Substantia nigra (tissue), 51 donors: ENCODE measurements at places on chromosomes 12 and 14.

GRCh38 chr12:66947119-66947518 is 268.2 kb upstream of the GRIP1 start:
- no peak for DNase-seq

GRCh38 chr12:51669271-51669670 is 78.2 kb downstream of the SCN8A start:
- DNase-seq, result no peak

DNA sequence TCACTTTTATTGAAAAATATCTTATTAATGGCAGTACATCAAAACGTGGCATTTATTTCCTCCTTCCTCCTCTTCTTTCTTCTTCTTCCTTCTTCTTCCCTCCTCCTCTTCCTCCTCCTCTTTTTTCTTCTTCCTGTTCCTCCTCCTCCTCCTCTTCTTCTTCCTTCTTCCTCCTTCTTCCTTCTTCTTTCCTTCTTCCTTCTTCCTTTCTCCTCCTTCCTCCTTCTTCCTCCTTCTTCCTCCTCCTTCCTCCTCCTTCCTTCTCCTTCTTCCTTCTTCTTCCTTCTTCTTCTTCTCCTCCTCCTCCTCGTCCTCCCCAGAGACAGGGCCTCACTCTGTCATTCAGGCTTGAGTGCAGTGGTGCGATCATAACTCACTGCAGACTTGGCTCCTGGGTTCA is 457.2 kb downstream of the AEBP2 start:
- no peak for DNase-seq

DNA sequence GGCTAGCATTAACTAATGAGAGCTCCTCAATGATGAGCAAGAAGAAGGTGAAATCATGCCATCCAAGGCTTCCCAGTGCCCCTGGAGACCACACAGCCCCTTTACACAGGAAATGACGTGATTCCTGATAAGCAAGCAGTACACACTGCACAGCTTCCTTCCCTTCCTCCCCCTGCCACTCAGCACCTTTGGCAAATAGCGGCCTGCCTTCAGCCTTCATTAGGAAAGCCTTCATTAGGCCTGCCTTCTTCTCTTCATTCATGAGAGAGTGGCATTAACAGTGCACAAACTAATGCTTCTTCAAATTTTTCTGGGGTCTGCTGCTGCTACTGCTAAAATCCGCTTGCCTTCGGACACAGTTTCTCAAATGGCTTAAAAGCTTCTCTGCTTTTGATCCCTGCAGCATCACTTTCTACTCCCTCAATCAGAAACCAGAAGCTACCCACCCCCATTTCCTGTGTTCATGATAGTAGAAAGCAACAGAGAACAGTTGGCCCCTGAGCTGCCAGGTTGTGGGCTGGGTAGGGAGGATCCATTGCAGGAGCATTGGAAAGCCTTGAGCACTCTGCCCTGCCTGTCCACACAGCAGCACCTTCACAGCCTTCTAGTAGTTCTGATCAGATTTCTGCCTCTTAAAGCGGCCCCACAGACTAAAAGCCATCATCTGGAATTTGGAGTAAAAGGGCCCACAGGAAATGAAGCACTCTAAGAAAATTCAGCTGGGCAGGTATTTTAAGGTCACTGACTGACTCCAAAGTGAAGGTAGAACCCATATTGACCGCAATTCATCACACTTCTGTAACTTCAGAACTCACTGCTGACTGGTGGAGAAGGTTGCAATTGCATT is 103.8 kb upstream of the ETV6 start:
- DNase-seq, result no peak
